ENCODE measurements at places on chromosomes 4 and X.
A peak's percentile ranks its signal among the peaks of the same experiment; 100 is the strongest.

- no peak for DNase-seq
Measured at GRCh38 chr4:76420762-76421581, at the start of gene CCDC158. TSS of gene CCDC158 (minus strand) at chr4:76421141. CDS start at chr4:76403207, 17,934 bp downstream.

DNA sequence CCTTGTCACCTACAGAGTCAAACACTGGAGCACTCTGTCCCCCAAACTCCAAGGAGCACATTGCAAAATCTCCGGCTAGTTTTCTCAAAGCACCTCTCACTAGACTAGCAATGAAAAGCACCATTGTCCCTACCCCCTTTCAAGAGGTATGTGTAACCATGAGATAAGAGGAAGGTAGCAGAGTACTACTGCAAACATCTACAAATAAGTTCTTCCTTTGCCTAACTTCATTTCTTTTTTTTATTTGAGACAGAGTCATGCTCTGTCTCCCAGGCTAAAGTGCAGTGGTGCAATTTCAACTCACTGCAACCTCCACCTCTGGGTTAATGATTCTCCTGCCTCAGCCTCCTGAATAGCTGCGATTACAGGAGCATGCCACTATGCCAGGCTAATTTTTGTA is 17.7 kb downstream of the PPP4R3C start:
- no peak for DNase-seq

DNA sequence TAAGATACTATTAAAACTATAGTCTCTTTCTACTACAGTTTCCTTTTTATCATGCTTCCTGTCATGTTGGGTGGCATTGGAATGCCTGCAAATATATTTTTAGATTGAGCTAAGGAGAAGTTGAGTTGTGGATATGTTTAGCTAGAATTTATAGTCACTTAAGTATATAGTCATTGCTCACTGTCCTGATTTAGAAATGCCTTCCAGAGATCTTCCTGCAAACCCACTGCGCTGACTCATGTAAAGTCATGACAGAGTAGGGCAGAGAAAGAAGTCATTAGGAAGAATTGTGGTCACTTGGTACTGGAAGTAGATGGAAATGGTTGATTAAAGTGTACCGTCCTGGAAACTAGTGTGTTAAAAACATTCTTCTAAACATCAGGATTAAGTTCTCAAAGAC is 490.3 kb upstream of the PABPC4L start:
- DNase-seq: no peak

DNA sequence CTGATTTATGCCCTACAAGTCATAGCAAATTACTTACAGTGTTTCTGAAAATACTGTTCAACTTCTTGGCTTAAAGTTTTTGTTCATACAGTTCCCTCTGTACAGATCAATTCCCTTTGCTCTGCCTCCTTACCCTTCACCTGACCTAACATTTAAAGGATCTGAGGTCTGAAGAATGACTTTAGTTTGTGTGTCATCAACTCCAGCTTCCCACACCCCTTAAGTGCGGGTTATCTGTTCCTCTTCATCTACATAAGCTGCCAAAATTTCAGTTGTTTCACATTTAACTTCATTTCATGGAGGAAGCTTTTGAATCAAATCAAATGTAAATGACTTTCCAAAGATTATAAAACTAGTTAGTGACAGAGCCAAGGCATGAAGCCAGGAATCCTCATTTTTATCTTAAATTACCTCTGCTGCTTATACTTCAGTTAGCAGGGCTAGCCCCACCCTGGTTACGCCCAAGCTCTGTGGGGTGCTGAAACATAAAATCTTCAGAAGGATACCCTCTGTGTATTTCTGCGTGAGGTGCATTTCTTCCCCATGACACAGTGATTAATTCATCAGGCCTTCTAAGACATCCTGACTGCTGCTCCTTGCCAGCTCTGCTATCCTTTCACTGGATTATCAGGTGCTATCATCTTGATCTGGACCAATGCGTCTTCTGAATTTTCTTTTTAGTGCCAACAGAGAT is 16.5 kb downstream of the CXCL1 start:
- peak; percentile 40 for DNase-seq

GRCh38 chr4:4852591-4853362 is 6.7 kb upstream of the MSX1 start:
- no peak for DNase-seq

- DNase-seq: no peak
Measured at GRCh38 chr4:64266263-64266662, 143.0 kb downstream of the TECRL start.

GRCh38 chr4:25090516-25090915 is 59.8 kb upstream of the LGI2 start:
- DNase-seq: no peak

DNA sequence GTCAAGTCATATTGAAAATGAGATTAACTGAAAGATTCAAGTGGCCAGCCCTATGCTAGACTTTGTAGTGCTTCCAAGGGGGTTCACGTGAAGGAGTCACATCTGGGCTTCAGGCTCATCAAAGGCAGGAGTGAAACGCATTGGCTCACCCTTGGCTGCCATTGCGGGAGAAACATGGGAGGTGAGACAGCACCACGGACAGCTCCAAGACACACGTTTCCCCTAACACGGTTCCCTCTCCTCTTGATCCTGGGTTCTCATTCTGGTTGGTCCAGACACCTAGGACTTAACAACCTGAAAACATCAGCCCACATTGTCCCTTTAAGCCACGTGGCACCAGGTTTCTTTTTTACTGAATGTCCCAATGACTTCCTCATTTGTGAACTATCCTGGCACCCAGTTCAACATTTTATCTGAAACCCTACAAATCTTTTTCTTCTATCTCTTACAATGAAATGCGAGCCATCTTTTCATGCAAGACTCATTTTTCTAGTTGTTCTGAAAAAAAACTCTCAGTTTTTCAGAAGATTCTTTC is 279.0 kb upstream of the VCX3A start:
- no peak for DNase-seq

DNA sequence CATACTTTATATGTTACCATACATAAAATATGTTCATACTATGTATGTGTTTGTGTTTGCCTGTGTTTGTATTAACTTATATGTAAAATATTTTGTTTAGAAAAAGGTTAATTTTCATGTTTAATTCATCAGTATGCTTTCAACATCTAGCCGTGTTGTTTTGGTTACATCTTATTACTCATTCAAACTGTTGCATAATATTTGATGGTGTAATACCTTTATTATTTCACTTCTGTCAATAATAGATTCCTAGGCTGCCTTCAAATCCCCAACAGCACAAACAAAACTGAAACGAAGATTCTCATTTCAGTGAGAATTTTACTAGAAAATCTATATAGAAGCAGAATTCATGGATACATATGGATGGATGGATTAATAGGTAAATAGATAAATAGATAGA is 462.3 kb upstream of the ADGRL3 start:
- DNase-seq: no peak

DNA sequence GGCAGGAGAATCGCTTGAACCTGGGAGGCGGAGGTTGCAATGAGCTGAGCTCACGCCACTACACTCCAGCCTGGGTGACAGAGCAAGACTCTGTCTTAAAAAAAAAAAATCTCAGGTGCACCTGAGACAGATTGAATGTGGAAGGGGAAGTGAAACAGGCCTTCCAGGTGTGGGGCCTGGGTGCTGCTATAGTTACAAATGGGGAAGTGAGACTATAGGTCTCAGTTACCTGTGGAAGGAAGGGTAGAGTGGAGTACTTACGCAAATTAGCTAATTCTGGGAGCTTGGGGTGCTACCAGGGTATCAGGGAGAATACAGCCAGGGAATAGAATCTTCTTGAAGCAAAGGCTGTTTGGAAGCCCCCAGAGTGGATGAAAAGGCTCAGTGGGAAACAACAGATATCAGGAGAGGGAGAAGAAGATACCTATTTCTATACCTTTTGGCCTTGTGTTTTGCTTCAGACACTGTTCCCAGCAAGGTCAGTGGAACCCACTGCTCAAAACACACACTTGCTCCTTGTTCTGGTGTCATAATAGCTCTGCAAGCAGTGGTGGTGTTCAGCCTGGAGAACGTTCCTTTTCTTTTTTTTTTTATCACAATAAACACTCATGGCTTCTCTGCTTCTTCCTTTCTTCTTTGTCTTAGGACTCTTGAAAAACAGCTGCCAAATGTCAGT is 7.0 kb downstream of the CD38 start:
- no peak for DNase-seq

DNA sequence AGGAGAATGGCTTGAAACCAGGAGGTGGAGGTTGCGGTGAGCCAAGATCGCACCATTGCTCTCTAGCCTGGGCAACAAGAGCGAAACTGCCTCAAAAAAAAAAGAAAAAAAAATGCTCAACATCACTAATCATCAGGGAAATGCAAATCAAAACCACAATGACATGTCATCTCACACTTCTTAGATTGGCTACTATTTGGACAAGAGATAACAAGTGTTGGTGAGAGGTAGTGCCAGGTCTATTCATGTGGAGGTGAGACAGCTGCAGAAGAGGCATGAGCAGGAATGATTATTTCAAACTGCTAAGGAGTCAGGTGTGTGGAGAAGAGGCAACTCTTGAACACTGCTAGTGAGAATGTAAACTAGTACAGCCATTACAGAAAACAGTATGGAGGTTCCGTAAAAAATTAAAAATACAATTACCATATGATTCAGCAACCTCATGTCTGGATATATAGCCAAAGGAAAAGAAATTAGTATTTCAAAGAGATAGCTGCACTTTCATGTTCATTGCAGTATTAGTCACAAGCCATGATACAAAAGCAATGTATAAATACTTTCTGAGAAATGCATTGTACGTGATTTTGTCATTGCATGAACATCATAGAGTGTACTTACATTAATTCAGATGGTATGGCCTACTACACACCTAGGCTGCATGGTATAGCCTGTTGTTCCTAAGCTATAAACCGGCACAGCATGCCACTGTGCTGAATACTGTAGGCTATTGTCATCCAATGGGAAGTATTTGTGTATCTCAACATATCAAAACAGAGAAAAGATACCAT is 75.3 kb downstream of the TMEM144 start:
- DNase-seq: no peak

- peak; percentile 2 for DNase-seq
Measured at GRCh38 chr4:129092631-129093190, 628 bp downstream of the SCLT1 start.

DNA sequence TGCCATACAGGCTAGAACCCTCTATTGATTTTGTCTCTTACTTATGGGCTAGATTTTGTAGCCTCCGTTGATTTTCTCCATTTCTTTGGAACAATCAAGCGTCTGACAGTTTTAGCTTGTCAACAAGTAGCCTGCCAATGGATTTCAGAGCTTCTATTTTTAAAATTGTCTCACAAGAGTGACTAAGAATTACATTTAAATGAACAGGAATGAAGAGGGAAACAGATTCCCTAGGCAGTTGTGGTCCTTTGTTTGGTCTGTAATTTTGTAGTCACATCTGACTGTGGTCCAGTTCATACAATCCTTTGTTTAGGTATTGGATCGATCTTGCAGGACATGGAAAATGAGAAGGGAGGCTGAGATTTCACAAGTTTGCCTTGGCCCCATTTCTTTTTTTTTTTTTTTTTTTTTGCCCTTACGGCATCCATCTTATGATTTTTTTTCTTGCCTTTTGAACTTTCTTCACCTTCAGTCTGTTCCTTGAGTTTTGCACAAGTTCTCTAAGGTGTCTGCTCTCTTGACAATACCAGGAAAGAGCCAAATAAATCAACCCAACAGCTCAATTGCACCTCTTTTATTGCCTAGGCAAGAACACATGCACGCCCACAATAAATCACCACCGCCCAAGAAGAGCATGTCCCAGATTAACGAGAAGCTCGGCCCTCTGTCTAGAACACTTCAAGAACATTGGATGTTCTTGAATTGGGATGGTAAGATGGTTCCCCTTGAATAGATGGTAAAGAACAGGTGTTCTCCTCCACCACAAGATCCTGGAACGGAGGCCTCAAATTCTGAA is 86.5 kb upstream of the EGFL6 start:
- no peak for DNase-seq

- no peak for DNase-seq
Measured at GRCh38 chrX:119602701-119603255, 3.4 kb downstream of the NKRF start.

- DNase-seq: no peak
Measured at GRCh38 chr4:177108708-177109107, 201.0 kb upstream of the NEIL3 start.

DNA sequence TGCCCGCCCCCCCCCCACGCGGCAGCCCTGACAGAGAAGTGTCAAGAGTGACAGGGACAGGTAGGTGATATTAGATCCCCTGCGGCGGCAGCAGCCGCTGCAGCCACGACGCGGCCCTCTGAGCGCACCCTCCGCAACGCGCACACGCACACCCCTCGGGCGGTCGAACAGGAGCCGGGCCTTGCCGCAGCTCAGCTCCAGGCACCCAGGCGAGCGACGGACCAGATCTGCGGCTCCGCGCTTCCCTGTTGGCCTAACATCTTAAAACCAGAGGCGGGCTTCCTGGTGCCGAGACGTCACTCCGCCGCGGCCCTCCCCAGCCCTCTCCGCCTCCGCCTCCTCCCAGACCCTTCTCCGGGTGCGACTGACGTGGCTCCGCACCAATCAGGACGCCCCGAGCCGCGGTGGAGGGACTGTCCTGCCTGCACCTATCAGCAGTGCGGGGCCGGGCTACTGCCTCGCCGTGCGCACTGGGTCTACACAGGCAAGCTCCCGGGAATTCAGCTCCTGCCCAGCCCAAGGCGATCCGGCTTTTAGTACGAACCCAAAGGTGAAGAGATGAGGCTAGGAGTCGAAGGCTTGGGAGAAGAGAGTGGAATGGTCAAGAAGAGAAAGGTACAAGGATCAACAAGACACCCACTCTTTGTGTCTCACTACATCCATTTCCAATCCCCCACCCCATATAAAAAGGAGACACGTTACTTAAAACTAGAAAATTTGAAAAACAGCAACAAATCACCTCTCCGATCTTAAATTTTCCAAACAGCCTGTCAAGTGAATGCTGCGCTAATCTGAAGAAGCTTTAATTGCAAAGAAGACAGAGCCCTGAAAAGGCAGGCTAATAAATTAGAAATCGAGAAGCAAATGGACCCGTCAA is at the start of gene PITX2:
Gene PITX2 (minus strand): TSS at position 237 of the 877 bp plus-strand sequence. CDS start 617 bp downstream, outside the sequence.
- DNase-seq: no peak

DNA sequence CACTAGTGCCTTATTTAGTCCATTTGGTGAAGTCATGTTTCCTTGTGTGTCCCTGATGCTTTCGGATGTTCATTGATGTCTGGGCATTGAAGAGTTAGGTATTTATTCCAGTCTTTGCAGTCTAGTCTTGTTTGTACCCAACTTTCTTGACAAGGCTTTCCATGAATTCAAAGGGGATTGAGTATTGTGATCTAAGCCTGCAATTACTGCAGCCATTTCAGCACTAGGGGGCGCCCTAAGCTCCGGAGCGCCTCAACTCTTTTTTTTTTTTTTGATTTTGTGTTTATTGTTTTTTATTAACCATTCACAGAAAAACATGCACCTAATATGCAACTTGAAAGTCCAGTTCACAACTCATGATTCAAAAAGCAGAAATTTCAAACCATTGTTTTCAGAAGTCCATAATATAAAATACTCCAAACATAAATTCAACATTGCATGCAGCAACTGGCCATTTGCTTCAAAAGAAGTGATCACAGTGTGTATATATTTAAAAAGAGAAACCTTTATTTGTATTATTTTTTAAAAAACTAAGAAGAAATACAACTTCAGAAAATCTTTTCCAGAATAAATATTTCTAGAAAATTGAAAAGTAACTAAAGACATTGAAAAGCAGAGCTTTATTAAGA is 59.2 kb downstream of the PTPN13 start:
- no peak for DNase-seq
